ENCODE measurements at places on chromosomes 1 and 21.

- peak; percentile 23 for DNase-seq
Measured at GRCh38 chr1:9825093-9826074, 1.6 kb upstream of the CLSTN1 start.

- no peak for DNase-seq
Measured at GRCh38 chr1:88061492-88062177, 622.4 kb upstream of the PKN2 start.

DNA sequence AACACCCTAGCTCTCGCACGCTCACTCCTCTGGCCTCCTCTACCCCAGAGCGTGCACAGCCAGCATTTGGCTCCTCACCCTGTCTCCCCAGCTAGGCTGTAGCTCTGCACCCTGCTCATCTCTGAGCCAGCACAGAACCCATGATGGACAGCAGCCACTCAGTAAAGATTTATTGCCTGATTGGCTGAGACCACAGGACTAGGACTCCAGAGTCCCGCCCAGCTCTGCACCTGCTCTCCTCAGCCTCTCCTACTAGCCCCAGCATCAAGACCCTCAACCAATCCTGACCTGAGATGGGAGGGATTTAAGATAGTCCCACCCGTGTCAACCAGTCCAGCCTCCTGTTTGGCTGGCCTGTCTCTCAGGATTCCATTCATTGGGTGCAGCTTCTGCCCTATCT, 9.3 kb downstream of the C1QB start:
- DNase-seq = no peak

- DNase-seq = no peak
Measured at GRCh38 chr21:27225151-27225550, 258.3 kb upstream of the ADAMTS5 start.

DNA sequence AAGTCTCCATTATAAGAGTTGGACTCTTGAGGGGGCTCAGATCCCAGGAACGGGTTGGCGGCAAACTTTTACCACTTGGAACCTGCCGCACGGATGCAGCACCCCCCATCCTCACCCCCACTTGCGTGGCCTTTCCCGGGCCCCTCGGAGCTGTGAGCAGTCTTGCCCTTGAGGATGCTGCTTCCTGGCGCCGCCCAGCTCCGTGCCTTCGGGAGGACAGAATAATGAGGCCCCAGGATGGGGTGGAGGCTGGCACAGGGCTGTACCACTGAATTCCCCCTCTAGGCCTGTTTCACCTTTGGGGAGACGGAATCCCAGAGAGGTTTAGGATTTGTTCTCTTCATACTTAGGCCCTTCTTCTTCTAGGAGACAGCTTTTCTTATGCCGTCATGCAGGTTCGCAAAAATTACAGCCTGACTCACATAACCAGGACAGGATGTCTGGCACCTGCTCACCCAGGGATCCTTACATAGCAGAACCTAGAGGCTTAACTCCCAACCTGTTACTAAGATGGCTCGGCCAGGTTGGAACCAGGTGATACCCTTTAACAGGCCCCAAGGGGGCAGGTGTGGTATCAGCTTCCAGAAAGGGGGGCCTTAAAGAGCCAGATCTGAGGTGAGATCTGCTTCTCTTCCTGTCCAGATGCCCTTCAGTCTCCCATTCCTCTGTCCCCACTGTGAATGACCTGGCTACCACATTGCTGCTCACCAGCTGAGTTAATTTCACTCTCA, 1.5 kb downstream of the TRNP1 start:
- no peak for DNase-seq

- no peak for DNase-seq
Measured at GRCh38 chr1:64984106-64984505, 17.8 kb upstream of the JAK1 start.

GRCh38 chr1:6246497-6247467, 2.8 kb downstream of the HES3 start:
- peak; percentile 67 for DNase-seq

- DNase-seq = no peak
Measured at GRCh38 chr1:172054172-172054571, 212.9 kb downstream of the DNM3 start.

DNA sequence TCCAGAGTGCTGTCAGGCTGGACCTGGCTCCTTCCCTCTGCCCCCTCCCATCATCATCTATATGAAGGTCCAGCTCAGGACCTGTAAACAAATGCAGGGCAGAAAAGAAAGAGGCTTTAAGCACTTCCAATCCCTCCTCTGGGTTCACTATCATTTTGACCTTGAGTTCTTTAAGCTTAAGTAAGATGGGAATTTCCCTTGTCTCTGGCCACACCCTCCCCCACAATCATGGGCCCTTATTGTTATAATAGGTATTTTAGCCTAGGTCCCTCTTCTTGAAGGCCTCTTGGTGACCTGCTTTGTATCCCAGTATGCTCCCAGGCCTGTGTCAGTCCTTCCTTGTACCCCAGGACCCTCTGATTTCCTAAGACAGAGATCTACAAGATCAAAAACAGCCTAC, 45.1 kb upstream of the EPS15 start:
- no peak for DNase-seq

- no peak for DNase-seq
Measured at GRCh38 chr1:9878404-9878803, 31.7 kb downstream of the CTNNBIP1 start.

- DNase-seq = no peak
Measured at GRCh38 chr21:15309721-15310120, 244.9 kb upstream of the NRIP1 start.

DNA sequence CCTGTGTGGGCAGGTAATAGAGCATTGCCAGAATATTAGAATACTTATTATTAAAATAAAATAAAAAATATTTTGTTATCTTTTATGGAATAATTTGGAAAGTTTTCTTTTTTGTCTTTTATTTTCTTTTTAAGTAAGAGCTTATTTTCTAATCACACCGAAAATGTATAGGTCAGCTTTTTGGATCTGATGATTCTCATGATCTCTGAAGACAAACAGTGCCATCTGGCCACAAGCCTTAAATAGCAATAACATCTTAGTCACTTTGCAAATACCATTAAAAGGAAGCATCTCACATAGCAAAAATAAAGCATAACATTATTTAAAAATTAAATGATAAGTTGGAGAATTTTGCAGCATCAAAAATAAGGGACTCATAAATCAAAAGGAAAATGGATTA, 213.8 kb downstream of the PLA2G4A start:
- DNase-seq = no peak

GRCh38 chr1:9481048-9481447, 58.2 kb upstream of the SLC25A33 start:
- DNase-seq = no peak

DNA sequence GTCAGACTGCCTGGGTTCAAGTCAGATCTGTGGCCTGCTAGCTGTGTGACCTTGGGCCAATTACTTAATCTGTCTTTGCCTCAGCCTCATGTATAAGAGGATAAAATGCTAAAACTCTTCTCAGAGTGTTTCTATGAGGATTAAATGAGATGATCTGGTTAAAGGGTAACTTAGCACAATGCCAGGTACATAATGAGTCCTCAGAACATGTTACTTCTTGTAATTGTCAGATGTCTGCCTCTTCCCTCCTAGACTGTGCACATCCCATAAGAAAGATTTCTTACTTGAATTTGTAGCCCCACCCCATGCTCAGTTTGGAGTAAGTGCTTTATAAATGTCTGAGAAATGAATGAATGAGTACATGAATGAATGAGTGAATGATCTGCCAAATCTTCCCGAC, 34.6 kb upstream of the HIVEP3 start:
- no peak for DNase-seq

DNA sequence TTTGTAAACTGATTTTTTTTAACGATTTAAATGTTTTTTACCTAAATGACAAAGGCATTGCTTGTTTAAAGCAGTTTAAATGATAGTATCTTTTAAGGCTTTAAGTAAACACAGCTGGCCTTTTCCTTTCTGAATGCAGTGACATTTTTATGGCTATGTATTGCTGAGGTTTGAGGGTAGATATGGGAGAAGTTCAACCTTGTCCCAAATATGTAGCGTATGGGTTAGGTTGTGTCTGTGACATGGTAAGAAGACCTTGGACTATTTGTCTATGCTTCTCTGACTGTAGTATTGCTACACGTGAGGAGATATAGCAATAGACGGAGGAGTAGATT, 32.5 kb downstream of the PKNOX1 start:
- DNase-seq = no peak

- DNase-seq = no peak
Measured at GRCh38 chr1:2127187-2128145, 67.1 kb downstream of the FAAP20 start.

DNA sequence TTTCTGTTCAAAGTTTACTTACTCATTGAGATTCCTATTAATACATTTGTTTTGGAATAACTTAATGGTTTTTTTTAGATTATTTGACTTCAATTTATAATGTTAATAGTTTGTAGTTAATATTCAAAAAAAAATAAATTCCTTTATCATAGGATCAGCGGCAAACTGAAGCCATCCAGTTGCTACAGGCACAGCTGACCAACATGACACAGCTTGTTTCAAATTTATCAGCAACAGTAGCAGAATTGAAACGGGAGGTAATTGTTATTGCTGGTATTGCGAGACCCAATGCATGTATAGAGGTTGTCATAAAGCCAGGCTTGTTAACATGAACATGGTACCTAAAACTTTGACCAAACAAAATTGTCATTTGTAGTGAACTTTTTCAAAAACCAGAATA, 59.0 kb upstream of the FASLG start:
- DNase-seq = no peak

- no peak for DNase-seq
Measured at GRCh38 chr1:24803220-24803619, 58.0 kb downstream of the CLIC4 start.

DNA sequence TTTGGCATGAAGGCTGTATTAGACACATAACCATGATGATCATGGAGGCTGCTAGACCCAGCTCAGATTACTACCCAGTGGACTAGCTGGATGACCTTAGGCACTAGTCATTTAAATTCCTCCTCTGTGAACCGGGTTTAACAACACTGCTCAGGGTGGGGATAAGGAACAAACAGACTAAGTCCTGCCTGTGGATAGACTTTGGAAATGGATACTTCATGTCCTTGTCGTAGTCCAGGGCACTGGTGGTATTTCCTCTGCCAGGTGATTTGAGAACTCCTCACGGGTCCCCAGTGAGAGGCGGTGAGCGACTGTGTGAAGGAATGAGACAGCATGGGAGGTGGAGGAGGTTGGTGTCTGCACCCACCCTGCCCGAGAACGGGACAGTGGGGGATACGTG, 72.9 kb upstream of the SELENON start:
- DNase-seq = no peak

DNA sequence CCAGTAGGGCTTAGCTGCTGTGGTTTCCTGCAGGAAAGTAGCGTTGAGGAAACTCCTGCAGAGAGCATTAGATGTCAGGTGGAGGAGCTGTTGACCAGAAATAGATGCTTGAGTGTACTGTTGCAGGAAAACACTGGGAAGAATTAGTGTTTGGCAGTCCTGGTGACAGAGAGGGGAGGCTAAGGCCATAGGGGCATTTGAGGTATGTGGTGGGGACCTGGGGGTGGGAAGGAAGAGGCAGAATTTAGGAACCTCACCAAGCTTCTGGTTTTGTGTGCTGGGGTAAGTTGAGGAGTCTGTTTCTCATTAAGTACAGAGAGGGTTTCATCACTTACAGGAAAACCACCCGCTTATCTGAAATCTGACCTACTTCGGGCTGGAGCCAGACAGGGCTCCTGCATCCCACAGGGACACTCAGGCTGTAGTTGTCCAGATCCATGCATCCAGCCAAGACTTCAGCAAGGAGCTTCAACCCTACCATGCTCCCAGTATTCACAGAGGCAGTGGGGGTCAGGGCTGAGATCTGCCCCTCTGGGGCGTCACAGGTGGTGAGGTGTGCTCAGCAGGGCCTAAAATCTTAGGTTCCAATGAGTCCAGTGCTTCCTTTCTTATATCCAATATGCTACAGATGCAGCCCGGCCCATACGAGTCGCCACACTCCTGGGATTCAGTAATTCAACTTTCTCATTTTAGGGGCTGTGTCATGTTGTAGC, 15.1 kb downstream of the SH2D2A start:
- DNase-seq = no peak

- no peak for DNase-seq
Measured at GRCh38 chr21:23455676-23456075, 2151.6 kb downstream of the MRPL39 start.

- no peak for DNase-seq
Measured at GRCh38 chr1:87450615-87451209, 122.0 kb downstream of the LMO4 start.

DNA sequence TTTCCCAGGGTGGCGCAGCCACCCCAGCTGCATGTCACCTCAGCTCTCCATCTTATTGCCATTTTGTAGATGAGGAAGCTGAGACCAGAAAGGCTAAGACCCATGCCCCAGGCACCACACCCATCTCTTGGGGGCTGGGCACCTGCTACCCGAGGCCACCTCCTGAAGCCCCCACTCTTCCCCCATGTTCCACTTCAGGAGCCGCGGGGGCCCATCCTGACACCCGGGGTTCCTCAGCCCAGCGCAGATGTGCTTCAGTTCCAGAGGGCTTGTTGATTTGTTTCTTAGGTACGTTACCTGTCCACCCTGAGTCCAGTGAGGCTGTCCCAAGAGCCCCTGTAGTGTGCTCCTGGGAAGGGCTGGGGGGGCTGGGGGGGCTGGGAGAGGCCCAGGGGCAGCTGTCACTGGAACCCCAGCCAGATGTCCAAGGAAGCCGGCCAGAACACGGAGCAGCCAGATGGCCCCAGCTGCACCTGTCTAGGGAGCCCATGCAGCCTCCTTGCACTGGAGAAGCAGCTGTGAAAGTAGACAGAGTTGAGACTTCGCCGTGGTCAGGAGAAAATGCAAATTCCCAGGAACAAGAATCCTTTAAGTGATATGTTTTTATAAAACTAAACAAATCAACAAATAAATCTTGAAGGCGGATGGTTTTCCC, 17.1 kb upstream of the CCDC27 start:
- DNase-seq = no peak

- DNase-seq = no peak
Measured at GRCh38 chr1:186078245-186078644, 296.8 kb downstream of the TPR start.

GRCh38 chr1:243842978-243843511, 7.0 kb downstream of the AKT3 start:
- no peak for DNase-seq

GRCh38 chr1:203167026-203167912, 8.4 kb downstream of the MYBPH start:
- DNase-seq = no peak

GRCh38 chr1:21852282-21853130, 40.4 kb downstream of the LDLRAD2 start:
- DNase-seq = no peak

DNA sequence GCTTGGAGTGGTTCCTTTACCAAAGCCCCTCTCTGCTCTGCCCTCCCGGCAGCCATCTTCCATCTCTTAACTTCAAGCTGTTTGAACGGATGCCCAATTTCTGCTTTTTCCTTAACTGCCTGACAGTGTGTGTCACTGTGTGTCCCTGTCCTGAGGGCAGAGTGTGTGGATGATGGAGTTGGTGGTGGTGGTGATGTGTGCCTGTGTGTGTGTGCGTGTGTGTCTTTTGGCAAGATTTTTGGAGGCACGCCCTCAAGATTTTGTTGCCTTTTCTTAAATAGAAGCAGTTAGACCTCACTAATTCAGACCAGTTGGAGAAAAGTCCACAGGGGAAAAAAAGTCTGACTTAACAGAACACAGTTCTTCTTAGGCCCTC, 30.3 kb downstream of the SERTAD4 start:
- DNase-seq = no peak

- DNase-seq = no peak
Measured at GRCh38 chr1:18599086-18599485, 31.6 kb upstream of the PAX7 start.

Measured in activated T-helper 1 cell treated with anti-CD3 and anti-CD28 coated beads, Interleukin-2, amount 50 U/mL, for 16 hours (primary cell).